ENCODE measurements at places on chromosomes 7 and 10.
A peak's percentile ranks its signal among the peaks of the same experiment; 100 is the strongest.

DNA sequence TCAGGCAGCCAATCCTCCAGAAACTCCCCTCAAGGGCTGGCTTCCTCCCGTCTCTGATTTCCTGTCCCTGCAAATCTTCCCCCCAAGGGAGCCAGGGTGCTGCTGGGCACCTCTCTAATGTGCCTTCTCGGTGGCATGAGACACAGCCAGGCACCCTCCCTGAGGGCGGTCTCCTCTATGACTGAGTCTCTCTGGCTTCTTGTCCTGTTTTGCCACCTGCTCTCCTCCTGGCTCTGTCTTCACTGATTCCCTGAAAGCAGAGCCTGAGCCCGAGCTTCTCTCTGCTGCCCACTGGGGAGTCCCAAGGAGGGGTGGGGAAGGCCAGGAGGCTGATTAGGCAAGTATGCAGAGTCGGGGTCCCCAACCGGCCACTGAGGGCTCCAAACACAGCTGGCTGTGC, 60.4 kb upstream of the INSIG1 start:
- no peak overlapping the region for H3K4me3 ChIP-seq
- peaks cover 15% of the 10 kb centered on the region for H3K4me1 ChIP-seq
- no peak overlapping the region for H3K27ac ChIP-seq
- no peaks in the 10 kb centered on the region for H3K27me3 ChIP-seq
- DNase-seq, result no peak

DNA sequence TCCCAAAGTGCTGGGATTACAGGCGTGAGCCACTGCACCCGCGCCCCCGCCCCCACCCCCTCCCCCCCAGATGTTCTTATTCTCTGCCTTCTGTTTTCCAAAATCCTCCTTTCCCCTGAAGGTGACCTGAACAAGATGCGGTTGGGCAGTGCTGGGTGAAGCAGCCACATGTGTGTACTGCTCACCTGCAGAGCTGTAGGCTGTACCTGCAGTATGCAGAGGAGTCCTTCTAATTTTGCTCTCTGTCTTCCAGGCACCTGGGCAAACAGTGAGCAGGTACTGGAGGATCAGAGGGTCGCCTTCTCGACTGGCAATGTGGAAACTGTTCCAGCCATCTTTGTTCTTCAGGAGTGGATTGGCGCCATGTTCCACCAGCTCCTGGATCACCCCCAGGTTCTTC, 2.1 kb downstream of the ANKRD16 start:
- no peak overlapping the region for H3K27ac ChIP-seq
- H3K4me1 ChIP-seq, result peaks cover 22% of the 10 kb centered on the region
- peaks cover 30% of the 10 kb centered on the region for H3K36me3 ChIP-seq
- no peak overlapping the region for H3K4me3 ChIP-seq

GRCh38 chr7:2950578-2950977, 93.1 kb downstream of the CARD11 start:
- H3K4me3 ChIP-seq, result no peak overlapping the region
- no peak for DNase-seq
- no peaks in the 10 kb centered on the region for H3K4me1 ChIP-seq

DNA sequence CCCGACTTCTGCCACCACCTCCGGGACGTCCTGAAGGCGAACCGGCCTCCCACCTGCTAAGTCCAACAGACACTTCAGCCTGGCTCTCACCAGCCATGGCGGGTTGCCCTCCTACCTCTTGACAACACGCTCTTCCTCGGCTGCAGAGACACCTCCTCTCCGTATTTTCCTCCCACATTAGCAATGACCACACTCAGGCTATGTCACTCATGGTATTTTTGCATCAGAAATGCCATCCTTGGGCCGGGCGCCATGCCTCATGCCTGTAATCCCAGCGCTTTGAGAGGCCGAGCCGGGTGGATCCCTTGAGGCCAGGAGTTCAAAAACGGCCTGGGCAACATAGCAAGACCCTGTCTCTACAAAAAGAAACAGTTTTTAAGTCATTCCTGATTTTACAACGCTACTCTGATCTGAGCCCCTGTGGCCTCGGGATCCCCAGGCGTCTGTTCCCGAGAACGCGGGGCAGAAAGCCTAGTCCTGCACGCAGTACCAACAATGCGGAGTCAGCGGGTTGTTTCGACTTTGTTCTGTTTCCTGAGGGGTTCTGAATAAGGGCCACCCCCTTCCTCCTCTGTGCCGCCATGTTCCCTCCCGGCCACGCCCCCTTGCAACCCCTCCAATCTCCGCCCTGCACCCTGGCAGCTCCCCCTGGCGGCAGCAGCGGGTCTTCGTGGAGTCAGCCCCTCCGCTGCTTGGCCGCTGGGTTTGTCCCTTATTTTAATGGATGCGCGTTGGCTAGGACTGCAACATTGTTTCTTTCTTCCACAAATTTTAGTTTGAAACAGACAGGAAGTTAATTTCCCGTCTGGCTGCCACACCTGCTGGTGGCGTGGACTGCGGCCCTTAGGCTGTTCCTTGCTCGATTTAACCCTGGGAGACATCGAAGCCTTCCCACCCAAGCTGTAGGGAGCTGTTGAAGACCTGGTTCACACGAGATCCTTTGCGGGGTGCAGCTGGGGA, 9.7 kb upstream of the ZFAND2A start:
- H3K36me3 ChIP-seq, result no peaks in the 10 kb centered on the region
- DNase-seq, result peak; percentile 77
- H3K4me1 ChIP-seq, result no peaks in the 10 kb centered on the region
- H3K27me3 ChIP-seq, result no peaks in the 10 kb centered on the region

- DNase-seq, result peak; percentile 38
- no peaks in the 10 kb centered on the region for H3K27me3 ChIP-seq
- peaks cover 39% of the 10 kb centered on the region for H3K4me1 ChIP-seq
- no peak overlapping the region for H3K4me3 ChIP-seq
These were observed 32.7 kb downstream of the SNX8 start for GRCh38 chr7:2281541-2281940.

GRCh38 chr7:117116211-117116610, 162.9 kb downstream of the ST7 start:
- no peaks in the 10 kb centered on the region for H3K27me3 ChIP-seq
- H3K4me3 ChIP-seq, result no peak overlapping the region
- H3K4me1 ChIP-seq, result peaks cover 5% of the 10 kb centered on the region
- H3K36me3 ChIP-seq, result peaks cover 4% of the 10 kb centered on the region
